ENCODE measurements at places on chromosomes 16 and 17.

- peak; percentile 37 for DNase-seq
Measured at GRCh38 chr17:32936894-32937500, 9.0 kb downstream of the TMEM98 start.

DNA sequence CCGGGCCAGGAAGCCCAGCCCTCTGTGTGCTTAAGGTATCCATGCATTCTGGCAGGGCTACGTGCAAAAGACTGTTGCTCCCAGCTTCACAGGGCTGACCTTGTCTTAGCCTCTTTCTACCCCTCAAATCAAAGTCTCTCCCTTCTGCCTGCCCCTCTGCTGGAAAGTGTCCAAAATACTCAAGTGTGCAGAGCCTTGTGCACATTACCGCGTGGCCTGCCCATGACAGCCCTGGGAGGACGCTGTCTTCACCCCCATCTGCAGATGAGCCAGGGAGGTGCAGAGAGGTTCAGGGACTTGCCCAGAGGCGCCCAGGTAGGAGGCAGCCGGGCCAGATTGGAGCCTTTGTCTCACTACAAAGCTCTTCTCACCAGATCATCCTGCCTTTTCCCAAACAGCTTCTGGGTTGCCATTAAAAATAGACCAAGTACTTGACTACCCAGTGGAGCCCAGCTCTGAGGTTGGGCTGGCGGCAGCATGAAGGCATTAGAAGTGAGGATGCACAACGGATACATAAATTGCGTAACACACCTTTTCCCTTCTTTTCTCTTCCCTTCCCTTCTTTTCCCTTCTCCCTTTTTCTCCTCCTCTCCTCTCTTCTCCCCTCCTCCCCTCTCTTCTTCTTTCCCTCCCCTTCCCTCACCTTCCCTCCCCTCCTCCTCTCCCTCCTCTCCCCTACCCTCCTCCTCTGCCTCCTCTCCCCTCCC lies 3.5 kb downstream of the CACNG4 start:
- no peak for DNase-seq

GRCh38 chr17:42989141-42989540 lies 8.8 kb downstream of the RUNDC1 start:
- DNase-seq: no peak

DNA sequence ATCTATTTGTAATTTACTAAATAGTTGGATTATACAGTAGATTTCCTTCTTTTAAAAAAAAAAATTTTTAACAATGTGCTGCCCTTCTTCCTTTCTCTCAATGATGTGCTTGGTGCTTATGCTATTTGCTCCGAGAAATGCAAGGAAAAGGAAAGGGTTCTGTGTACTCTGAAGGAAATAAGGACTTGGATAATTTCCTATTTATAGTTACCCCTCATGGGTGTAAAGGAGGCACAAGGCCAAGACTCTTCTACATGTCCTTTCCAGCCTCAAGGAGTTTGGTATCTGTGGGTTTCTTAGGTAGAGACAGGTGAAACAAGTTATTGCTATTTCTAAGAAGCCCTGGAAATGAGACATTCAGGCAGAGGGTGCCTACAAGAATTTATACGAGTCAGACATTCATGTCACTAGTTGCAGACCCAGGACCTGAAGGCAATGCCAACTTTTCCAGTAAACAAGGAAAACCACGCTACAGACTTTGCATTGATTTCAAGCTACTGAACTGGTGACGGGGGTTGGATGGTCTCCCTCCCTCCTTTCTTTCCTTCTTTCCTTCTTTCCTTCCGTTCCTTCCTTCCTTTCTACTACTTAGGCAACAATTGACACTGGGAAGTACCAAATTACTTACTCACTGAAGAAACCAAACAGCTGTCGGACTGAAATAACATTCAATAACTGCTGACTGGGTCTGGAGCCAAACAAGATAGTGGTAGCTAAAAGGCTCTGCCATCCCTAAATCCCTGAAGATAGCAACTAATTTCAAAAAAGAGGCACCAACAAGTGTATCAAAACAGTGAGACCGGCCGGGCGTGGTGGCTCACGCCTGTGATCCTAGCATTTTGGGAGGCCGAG lies 33.8 kb upstream of the GHDC start:
- DNase-seq: no peak

GRCh38 chr16:404971-405486 lies 3.3 kb downstream of the DECR2 start:
- no peak for DNase-seq

GRCh38 chr17:79220713-79221291 lies 146.2 kb downstream of the ENGASE start:
- no peak for DNase-seq

DNA sequence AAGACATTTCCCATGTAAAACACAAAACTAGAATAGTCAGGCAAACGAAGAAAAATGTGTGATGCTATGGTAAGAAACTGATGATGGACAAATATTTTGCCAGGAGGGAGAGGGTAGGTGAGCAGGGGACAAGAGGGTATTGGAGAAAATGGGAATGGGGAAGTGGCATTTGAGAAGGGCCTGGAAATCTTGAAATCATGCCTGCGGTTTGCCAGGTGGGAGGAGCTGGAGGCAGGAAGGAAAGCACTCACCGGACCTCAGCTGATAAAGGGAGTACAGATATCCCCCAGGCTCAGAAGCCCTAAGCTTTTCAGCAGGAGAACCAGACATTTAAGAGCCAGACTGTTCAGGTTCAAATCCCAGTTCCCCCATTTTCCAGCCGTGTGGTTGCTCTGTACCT lies 103.6 kb downstream of the GSG1L start:
- no peak for DNase-seq

DNA sequence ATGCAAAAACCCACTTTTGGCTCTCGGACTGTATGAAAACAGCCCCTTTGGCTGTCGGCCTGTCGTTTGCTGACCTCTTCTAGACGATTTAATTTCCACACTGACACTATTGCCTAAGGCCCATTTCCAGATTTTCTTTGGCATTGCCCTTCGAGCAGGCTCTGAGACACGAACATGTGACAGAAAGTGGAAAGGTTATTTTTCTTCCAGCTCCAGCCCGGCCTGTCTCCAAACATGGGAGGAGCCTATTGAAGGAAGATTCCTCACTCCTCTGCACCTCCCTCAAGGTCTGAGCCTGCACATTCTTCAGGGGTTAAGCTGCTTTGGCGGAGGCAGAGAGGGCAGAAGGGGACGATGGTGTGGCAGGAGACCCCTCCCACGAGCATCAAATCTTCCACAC lies 85.9 kb upstream of the FOXF1 start:
- no peak for DNase-seq

- no peak for DNase-seq
Measured at GRCh38 chr17:81427173-81428120, 32.2 kb downstream of the BAHCC1 start.

GRCh38 chr16:56743840-56744239 lies 13.9 kb downstream of the NUP93 start:
- DNase-seq: no peak

- no peak for DNase-seq
Measured at GRCh38 chr16:84050316-84050715, 7.7 kb upstream of the SLC38A8 start.

- DNase-seq: no peak
Measured at GRCh38 chr16:4213737-4214136, 28.1 kb downstream of the SRL start.

- DNase-seq: no peak
Measured at GRCh38 chr17:28812748-28813377, 29.7 kb downstream of the FAM222B start.

- DNase-seq: no peak
Measured at GRCh38 chr16:89143911-89144675, 27.5 kb upstream of the CDH15 start.

DNA sequence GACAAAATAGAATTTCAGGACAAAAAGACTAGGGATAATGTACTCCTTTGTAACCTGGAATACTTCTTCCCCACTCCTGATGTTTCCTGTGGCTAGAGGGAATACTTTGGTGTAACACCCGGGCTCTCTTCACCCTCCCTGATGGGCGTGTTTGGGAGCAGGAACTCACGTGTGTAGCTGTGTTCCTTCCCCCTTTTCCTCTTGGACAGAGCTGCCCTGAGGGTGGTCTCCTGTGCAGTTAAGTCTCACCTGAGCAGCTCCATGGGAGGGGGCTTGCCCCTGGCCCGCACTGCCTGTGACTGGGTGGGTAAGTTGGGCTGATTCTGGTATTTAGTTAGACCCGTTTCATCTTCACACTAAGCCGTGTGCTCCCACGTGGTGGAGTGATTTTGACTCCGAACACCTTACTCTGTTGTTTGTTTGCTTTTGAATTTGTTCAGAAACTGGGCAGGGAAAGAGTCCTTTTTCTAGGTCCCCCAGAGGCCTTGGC lies 87.9 kb downstream of the OR1D5 start:
- DNase-seq: no peak

GRCh38 chr16:19771796-19772195 lies 53.7 kb downstream of the IQCK start:
- no peak for DNase-seq
